Keratinocyte (primary cell): ENCODE measurements at places on chromosomes 4 and X. TPM values are rescaled to one million over a fixed set of nuclear protein-coding genes. Genes with fewer than 3 reads are reported as not detected.

- no peak for DNase-seq
Measured at GRCh38 chrX:82775426-82775825, 732.7 kb upstream of the POU3F4 start.

DNA sequence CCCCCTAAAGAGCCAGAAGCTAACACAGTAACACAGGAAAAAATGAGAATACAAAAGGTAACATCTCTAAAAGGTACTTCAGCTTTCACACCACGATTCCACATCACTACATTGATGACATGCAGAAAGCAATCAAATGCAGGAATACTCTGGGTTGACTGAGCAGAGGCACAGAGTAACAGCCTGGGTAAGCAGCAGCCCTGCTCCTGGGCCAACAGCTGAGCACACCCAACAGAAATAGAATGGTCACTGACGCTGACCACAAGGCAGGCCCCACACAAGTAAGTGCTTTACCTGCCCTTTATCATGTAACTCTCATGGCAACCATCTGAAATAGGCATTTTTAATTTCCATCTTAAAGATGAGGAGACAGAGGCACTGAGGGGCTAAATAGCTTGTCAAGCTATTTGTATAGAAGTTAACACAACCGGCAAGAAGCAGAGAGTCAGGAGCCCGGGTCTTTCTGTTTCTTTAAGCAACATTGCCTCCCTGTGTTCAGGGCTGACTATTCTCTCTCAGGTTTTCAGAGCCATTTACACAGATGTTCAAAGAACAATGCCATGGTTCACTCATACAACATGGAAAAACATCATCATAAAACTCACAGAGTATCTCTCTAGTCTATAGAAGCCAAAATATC, 168.9 kb downstream of the ZNF674 start:
- DNase-seq: no peak

- no peak for DNase-seq
Measured at GRCh38 chr4:82798168-82799005, at the start of gene SCD5. Gene SCD5, minus strand, starts transcription at chr4:82798796. Its CDS starts 259 bp downstream, at chr4:82798537.

Gene CHRDL1
- not detected in 3 replicates for polyA plus RNA-seq

DNA sequence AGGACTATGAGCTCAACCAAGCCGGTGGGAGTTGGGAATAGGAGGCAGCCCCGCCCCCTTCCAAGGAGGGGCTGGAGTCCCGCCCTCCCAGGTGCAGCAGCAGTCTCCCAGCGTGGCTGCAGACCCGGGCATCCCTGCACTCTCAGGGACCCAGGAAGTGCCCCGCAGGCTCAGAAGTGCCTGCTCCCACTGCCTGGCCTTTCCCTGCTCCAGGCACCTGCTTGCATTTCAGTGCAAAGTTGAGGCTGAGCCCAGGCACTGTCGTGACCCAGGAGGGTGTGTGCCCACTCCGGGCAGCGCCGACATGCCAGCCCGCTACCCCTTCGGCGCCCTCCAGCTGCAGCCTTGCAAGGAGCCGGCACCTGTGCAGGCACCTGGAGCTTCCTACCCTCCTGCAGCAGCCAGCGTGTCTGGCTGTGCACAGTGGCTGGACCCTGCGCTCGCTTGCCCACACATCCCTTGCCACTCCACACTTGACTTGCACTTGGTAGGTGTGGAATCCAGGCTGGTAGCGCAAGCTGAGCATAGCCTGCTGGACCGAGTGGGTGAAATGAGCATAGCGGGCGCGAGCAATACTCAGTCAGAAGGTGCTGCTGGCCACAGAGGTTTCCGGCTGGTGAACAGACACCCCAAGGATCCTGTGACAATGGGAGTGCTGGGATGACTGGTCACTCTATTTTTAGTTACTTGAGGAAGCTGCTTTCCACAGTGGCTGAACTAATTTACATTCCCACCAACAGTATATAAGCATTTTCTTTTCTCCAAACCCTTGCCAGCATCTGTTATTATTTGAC, 236.3 kb downstream of the PCDH10 start:
- DNase-seq: no peak

Gene CSN1S1
- polyA plus RNA-seq: not detected in 3 replicates

DNA sequence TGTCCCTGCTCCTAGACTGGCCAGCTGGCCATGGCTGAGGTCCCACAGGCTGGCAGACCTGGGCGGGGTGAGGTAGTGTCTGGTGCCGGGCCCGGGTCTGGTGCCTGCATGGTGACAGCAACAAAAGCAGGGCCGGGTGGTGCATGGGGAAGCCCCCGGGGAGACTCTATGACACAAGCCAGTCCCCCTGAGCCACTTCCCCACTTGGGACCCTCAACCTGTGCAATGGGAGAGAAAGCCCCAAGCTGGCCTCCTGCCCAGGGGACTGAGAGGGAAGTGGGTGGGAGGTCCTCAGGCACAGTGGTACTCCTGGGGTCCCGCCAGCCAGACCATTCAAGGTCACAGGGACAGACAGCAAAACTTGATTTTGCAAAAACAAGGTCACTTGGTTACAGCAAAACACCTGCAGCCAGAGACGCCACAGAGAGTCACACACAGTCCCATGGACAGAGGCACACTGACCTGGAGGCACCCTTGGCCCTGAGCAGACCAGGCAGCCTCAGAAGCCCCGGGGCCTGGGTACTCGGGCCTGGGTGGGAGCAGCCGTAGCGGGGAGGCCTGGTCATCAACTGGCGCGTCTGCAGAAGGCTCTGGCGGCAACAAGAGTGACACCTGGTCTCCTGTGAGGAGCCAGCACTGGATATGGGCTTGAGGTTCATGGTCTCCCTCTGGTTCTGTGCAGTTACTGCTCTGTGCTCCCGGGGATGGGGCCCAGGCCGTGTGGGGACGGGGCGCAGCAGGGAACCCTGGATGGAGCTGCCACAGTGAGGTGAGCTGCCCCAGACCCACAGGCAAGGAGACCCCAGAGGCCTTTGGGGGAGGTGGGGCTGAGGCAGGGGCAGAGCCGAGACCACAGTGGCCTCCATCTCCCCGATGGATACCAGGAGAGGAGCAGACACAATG, 60.6 kb downstream of the HTRA3 start:
- no peak for DNase-seq

GRCh38 chr4:3821580-3822229, 55.5 kb downstream of the ADRA2C start:
- no peak for DNase-seq

Gene TMPRSS11B
- 0.35 to 2.0 TPM (median 0.58 TPM) in 3 replicates for polyA plus RNA-seq

- DNase-seq: no peak
Measured at GRCh38 chr4:19151684-19152083, 1100.0 kb upstream of the SLIT2 start.

DNA sequence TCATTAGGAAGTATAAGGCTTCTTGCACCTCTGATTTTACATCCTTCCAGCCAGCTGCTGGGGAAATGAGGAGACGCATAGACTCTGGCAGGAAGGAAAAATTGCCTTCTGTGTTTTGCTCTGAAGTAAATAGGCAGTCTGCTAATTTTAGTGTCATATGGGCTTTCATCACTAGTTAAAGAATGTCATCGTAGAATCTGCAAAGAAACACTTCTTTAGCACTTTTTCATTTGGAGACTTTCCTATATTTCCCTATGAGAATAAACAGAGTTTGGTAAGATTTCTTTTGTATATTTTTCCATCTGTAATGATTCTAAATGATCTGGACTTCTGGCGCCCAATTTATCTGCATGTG, 3.3 kb downstream of the ADGRL3 start:
- no peak for DNase-seq

GRCh38 chrX:27903960-27904359, 77.3 kb downstream of the DCAF8L1 start:
- no peak for DNase-seq

- DNase-seq: peak; percentile 92
Measured at GRCh38 chr4:74109116-74109869, 10.3 kb upstream of the CXCL2 start.

Gene CT55
- polyA plus RNA-seq: not detected in 3 replicates

GRCh38 chrX:19462879-19463278, 52.4 kb downstream of the MAP3K15 start:
- no peak for DNase-seq

Gene CSAG1
- not detected in 3 replicates for polyA plus RNA-seq

GRCh38 chrX:368811-369562, 17.7 kb downstream of the PPP2R3B start:
- no peak for DNase-seq

GRCh38 chrX:149830192-149830873, 48.6 kb downstream of the MAGEA9 start:
- no peak for DNase-seq

- no peak for DNase-seq
Measured at GRCh38 chrX:47843363-47843762, 6.7 kb downstream of the ZNF81 start.

Gene SPARCL1
- not detected in 3 replicates for polyA plus RNA-seq

GRCh38 chr4:107650251-107650650, 69.8 kb downstream of the PAPSS1 start:
- no peak for DNase-seq

Gene ZNF185
- 48.6 to 73.2 TPM (median 55.6 TPM) in 3 replicates for polyA plus RNA-seq

Gene FGD1
- polyA plus RNA-seq: 2.2 to 8.8 TPM (median 2.9 TPM) in 3 replicates
